Astrocyte of the hippocampus (primary cell): ENCODE measurements at places on chromosomes 4 and X.

DNA sequence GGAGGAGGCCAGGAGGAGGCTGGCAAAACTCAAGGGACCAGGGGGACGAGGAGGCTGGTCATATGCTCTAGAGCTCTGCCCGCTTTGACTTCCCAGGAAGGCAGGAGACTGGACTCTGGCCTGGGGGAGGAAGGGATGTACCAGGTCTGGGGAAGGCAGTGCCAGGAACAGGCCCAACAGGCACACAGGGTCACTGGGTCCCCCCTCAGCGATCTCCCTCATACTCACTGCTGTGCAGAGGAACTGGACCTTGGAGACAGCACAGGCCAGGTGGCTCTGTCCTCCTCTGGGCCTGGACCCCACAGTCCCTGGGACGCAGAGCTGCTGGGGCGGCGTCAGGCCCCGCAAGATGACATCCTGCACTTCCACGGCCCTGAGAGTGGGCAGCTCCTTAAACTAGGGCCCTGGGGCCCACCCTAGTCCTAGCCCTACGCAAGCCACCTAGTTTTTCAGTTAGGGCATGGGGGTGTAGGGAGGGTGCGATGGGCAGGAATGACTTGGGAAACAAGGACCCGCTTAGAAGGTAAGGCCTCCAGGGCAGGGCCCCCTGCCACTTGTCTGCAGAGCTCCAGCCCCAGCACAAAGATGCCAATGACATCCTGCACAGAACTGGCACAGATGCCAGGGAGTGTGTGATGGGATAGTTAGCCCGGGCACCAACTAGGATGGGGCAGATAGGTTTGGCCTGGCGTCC lies 59.5 kb downstream of the HTRA3 start:
- DNase-seq, result no peak

- no peak for DNase-seq
Observed at GRCh38 chr4:55859711-55860110, 6.3 kb downstream of the EXOC1 start.

DNA sequence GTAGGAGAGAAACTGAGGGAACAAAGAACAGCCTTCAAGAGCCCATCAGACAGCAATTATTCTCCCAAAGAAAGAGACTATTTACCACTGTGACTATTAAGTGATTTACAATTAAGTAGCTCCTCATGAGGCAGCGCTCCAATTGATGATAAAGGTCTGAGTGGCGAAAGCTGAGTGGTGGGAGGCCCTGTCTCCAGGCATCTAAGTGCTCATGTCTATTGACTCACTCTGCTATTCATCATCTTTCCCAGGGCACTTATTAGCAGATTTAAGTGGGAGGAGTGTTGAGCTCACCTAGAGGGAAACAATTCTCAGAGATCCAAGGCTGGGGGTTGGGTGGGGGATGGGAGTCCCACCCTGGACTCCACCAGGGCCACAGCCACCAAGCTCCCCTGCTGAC lies 23.3 kb downstream of the AMER1 start:
- no peak for DNase-seq

GRCh38 chr4:111802191-111802590 lies 343.1 kb upstream of the FAM241A start:
- DNase-seq, result no peak

DNA sequence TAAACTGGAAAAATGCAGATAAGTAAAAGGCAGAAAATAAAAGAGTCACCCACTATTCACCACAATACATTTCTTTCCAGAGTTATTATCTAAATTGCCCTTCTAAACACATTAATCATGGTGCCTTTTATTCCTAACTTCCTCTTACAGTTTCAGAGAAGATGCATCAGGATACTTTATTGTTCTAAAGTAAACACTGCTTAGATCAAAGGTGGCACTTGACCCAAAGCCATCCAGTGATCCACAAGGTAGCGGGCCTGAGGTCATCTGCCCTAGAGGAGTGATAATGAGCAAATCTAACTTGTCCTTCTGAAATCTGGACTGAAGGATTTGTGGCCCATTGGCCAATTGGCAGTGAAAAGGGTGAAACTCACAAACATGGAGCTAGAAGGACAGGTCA lies 12.0 kb upstream of the TMEM154 start:
- DNase-seq, result no peak

DNA sequence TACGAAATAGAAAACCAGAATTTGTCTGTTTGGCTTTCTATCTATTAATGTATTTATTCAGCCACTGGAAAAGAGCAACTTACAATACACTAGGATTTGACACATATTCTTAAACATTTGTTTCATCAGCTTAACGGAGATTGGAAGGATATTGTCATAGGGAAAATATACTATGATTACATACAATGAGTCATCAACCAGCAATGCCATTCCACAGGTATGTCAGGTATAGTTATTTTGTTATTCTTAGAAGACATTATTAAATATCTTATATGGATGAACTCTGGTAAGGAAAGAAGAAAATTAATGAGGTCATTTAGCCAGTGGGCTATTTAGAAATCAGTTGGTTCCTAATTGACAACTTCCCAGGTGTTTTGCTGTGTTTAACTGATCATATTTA lies 926.6 kb downstream of the STIM2 start:
- DNase-seq, result no peak

DNA sequence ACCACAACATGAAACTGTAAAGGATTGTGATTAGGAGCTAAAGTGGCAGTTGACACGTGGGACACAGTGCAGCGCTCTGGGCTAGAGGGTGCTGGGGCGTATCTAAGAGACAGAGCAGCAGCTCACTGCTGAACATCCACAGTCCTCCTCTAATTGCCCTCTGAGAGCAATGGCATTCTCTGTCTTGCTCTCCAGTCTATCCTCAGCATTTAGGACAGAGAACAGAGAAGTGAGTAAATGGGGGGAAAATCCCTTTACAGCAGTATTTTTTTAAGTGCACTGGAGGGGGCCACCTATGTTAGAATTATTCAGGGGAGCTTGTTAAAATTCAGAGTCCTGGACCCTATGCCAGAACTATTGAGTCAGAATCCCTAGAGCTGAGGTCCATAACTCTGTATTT lies 4.2 kb upstream of the TMEM154 start:
- no peak for DNase-seq

DNA sequence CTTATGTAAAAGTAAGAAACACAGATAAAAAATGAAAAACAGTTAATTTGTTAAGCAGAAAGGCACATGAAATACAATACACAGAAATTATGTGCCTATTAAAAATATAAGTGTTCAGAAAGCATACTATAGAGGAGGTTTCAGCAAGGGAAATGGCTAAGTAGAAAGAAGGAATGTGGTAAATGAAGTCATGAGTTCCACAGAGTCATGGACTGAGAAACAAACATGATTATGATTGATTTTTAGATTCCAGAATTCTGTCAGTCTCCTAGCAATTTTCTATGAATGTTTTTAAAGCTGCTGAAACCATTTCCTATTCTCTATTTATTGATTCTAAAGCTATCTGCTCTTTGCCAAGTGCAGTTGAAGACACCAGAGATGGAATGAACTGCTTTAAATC lies 1398.4 kb downstream of the ARAP2 start:
- no peak for DNase-seq
